Stimulated activated CD4-positive, alpha-beta T cell treated with anti-CD3 and anti-CD28 coated beads, TNF-alpha, amount 100 ng/mL, for 48 hours (primary cell): ENCODE measurements at places on chromosomes 3 and 15.

- DNase-seq: no peak
Measured at GRCh38 chr15:62105266-62105665, 38.5 kb downstream of the C2CD4A start.

DNA sequence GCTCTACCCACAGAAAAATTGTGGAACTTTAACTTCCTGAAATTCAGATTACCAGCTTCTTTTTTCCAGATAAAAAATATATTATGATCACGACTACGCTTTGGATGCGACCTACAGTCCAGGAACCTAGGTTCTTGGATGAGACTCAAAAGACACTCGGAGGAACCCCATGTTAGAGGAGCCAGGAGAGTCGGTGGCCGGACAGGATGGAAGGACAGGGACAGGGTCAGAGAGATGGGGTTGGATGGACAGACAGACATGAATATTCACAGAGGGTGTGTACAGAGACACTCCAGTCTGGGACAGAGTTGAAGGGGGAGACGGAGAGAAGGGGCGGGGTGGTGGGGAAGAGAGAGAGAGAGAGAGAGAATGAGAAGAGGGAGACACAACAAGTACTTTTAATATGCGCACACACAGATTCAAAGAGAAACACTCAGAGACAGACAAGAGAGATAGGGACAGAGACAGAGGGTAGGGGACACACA is 9.5 kb downstream of the FAM3D start:
- DNase-seq: no peak

GRCh38 chr3:12224181-12225147 is 64.4 kb upstream of the PPARG start:
- no peak for DNase-seq

GRCh38 chr3:61638741-61639140 is 77.4 kb downstream of the PTPRG start:
- no peak for DNase-seq

DNA sequence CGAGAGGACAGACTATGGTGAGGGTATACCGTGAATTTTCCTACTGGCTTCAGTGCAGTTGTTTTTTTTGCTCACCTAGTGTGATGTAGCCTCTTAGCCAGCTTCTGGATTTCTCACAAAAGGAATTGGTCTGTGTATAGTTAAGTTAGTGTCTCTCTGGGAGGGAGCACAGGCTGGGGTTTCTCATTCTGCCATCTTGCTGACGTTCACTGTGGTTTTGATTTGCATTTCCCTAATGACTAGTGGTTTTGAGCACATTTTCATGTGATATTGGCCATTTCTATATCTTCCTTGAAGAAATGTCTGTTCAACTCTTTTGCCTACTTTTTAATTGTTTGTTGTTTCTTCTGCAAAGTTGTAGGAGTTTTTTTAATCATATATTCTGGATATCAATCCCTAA is 2.2 kb upstream of the CD86 start:
- DNase-seq: no peak

DNA sequence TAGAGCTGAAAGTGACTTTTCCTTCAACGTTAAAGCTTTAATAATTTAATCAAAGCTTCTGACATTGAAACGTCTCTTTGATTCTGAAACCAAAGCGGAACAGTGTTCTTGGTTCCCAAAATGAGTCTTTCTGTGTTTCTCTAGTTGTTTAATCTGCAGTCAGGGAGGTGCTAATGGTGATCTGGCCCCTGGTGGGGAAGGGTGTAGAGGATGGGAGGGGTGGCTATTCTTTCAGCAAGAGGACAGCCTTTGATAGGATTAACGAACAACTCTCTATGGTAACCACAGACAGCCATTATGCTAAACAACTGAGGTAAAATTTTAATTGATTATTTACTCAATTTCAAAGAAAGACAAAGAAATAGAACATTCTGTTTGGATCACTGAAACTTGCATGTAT is 79.9 kb upstream of the CADPS start:
- no peak for DNase-seq

DNA sequence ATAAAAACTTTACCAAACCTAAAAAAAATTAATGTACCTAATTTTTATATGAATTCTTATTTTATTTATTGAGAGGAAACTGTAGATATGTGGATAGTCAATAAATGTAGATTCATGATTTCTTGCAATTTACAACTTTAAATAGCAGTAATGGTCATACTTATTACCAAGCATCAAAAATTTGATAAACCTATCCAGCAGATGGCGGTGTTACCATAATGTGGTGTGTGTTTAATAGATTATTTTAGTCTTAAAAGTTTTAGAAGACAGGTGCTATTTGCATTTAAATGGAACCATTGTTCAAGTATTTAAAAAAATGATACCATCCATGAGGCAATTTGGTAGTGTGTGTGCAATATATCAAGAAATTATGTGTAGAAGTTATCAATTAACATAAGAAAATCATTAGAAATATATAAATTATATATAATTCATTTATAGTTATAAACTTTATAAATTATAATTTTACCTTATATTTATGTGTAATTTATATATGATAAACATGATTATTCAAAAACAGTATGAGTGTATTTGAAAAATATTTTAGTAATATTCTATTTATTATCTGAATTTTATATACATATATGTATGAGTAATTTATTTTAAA is 176.0 kb upstream of the BCHE start:
- DNase-seq: no peak

DNA sequence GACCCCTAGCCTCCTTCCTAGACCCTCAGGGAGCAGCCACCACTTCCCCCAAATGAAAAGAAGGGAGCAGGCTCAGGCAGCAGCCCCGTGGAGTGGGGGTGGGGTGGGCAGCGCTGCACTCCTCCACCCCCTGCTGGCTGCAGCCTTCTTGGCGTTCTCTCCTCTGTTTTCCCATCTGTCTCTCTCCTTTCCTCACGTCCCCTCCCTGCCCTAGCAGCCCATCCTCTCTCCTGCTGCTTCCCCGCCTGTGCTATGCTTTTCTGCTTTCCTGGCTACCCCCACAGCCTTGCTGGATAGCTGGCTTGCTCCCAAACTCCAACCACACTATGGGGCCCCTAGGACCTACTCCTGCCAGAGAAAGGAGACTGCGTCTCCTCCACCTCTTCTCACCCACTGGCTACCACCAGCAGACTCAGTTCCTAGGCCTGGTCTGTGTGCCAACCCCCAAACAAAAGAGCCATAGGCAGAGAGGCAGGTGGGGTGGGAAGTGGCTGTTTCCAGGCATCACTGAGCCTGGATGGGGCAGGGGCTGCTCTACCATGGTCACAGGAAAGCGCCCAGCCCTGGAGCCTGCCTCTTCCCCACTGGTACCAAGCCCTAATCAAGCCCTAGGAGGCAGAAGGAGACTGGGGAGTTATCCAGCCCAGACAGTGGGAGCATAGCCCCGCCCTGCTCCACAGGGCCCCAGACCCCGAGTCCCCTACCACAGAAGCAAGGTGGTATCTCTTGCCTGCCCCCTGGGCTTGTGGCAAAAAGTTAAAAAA is 3.4 kb upstream of the DISP2 start:
- no peak for DNase-seq

DNA sequence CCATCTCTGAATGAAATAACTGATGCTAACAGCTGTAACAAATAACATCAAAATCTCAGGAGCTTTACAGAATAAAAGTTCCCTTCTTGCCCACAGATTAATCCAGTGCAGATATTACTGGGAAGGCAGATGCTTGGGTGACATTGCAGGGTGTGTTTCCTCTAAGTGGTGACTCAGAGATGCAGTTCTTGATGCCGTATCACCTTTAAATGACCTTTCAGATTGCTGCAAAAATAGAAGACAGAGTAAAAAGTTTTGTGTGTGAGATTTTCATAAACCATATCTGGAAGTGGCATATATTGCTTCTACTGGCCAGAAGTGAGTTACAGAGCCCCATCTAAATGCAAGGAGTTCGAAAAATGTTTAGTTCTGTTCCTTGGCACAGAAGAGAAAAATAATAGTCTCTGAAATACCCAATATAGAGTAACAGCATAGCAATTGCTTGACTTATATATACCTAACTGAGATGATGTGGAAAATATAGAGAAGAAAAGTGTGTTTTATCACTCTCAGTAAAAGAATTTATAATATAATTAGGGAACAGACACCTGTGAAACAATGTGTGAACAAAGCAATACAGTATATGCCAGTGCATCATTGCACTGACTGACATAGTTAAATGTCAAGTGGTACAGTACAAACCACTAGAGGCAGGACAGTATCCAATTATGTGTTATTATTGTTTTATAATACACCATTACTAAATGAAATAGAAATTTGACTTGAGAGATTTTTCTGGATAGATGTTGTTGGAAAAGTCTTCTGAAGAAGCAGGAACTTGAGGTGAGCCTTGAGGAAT is 430.7 kb upstream of the CBLB start:
- no peak for DNase-seq

DNA sequence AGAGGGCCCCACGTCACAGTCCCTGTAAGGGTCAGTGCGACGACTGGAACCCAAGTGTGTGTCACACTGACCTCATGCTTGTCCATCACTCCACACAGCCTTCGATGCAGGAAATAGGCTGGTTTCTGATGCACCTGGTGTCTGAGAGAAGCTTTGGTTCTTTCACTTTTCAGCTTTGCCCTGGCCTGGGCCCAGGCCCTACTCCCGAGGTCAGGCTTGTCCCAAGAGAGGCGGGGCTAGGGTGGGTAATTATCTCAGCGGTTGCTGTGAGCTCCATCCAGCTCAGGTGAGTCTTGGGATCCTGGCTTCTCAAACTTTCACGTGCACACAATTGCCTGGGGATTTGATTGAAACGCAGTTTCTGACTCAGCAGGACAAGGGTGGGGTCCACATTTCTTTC is 19.6 kb upstream of the CHRNB4 start:
- no peak for DNase-seq

DNA sequence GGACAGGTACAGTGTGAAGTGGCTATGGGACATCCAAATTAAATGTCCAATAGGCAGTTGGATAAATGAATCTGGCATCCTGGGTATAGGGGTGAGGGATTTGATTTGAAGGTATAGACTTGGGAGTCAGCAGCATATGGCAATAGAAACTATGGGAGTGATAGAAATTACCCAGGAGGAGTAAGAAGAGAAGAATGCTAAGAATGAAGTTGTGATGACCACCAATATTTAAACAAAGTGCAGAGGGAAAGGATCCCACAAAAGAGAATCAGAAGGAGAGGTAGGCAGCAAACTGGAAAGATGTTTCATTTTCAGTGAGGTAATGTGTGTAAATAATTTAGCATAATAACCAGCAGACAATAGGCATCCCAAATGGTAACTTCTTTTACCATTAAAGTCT is 13.8 kb upstream of the MSL2 start:
- DNase-seq: no peak

- DNase-seq: no peak
Measured at GRCh38 chr15:77181305-77182074, 110.6 kb upstream of the TSPAN3 start.

- DNase-seq: no peak
Measured at GRCh38 chr3:23837286-23837685, 31.5 kb downstream of the UBE2E1 start.

DNA sequence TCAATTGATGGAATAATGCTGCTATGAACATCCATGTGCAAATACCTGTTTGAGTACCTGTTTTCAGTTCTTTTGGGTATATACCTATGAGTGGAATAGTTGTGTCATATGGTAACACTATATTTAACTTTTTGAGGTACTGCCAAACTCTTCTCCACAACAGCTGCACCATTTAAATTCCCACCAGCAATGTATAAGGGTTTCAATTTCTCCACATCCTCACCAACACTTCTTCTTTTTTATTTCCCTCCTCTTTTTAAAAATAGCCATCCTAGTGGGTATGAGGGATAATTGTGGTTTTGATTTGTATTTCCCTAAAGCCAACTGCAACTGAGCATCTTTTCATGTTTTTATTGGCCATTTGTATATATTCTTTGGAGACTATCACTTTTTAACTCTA is 31.3 kb upstream of the ARHGEF3 start:
- DNase-seq: no peak

DNA sequence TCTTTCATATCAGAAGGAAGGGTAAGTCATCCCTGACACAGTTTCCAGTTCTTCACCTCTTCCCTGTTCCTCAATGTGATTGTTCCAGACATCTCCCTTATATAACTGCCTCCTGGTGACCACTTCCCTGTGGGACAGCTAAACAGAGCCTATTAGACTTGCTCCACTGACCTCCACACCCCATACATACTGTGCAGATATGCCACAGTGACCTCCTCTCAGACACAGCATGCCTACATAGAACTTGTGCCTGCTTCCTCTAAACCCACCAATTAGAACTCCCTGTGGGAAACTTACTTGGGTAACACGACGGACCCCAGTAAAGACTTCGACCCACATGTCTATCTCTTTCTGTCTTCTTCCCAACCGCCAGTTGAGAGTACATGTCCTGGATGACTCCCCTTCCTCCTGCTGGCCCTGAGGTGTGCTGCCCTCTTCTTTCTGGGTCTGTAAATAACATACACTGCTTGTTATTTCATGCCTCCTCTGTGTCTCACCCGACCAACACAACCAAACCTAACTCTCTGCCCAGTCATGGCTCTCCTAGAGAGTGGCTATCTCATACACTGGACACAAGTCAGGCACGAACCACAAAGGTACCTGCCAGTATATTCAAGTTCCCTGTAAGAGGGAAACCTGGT is 53.0 kb downstream of the IGSF11 start:
- DNase-seq: no peak

- DNase-seq: no peak
Measured at GRCh38 chr3:196360586-196360985, 22.4 kb upstream of the TM4SF19 start.

GRCh38 chr3:42340466-42340865 is 69.9 kb downstream of the LYZL4 start:
- no peak for DNase-seq

DNA sequence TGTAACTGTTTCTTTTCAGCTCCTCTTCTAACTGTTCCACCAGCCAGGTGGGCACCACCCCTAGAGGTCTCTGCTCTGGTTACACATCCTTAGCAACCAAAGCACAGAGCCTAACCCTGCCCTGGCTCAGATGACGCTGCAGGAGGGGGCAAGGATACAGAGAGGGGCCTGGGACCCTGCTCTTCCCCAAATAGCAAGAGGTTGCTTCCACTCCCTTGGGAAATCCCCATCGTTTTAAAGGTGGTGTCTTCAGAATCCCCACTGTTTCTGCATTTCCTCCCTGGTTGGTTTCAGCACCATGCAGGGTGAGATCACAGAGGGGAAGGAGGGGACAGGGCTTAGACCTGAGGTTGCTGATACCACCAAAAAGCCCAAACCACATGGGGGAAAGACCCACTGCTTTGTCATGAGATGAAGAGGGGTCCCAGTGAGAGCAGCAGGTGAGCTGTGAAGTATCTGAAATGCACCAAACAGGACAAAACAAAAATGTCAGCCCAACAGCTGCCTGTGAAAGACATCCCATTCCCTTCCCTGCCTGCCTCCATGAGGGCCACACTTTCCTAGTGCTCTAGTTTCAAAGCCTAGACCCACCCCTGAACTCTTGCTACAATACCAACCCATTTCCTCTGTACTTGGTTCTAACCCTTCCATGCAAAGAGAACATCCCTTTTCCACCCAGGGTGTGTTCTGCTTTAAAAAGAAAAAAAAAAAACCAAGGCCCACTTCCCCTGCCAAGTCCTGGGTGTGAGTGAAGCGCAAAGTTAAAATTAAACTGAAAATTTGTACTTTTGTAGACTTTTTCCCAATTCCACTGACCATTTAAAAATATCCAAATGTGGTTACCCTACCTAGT is 29.0 kb downstream of the ANP32A start:
- no peak for DNase-seq

- no peak for DNase-seq
Measured at GRCh38 chr15:45228931-45229330, 23.1 kb upstream of the SLC28A2 start.
